Right kidney (tissue), 9 donors: ENCODE measurements at places on chromosomes 5 and 9.

DNA sequence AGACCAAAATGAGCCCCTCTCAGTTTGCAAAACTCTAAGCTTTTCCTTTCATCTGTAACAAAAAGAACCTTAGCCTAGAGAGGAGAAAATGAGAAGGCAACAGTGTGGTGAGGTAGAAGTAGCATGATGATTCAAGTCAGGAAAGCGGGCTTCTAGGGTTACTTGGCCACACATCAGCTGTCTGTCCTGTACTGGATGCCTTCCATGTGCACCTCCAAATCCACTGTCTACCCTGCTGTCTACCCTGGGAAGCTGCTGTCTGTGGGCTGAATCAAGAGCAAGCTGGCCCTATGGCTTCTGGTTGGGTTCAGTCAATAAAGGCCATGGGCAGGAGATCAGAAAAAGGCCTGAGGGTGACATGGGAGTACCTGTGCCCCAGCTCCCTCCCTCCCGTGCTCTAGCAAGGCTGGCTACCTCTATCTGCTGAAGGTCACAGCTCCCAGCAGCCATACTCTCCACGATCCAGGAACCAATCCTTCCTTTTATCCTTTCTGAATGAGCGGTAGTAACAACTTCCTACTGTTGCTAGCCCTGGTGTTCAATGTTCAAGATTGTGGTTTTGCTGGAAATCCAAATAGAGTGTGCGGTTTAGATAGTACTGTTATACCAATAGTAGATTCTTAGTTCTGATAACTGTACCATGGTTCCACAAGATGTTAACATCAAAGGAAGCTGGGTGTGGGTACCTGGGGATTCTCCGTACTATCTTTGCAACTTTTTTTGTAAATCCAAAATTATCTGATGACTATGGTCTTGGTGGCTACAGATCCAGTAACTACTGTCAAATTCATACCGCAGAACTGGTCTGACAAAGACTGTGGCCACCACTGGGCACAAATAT is 191.0 kb downstream of the ESM1 start:
- DNase-seq: no peak

DNA sequence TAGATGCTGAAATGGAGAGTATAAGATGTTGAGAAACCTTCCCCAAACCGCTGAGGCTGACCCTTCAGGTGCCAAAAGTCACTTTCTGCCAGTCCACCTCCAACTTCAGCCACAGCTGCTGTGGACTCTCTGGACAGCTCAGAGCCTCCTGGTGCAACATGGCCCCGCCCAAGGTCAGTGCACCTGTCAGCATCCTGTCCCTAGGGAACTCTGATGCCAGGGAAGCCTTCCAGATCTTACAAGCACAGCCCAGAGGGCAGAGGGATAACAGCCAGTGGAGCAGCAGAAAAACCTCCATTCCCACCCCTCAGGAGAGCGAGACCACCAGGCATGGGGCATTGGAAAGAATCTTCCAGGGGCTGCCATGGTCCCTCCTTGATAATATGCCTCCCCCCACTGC is 10.5 kb upstream of the PTGES2 start:
- DNase-seq: no peak

DNA sequence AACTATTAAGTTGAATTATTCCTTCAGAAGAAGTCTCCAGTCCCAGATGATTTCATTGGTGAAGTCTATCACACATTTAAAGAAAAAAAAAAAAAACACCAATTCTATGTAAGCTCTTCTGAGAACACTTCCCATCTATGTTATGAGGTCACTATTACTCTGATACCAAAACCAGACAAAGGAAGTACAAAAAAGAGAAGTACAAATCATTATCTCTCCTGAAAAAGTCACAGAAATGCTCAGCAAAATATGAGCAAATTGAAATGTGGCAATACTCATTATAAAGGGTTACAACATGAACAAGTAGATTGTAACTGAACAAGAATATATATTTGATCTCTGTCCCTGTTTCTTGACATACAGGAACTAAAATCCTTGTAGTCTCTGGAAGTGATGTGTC is 280.4 kb downstream of the TLE1 start:
- DNase-seq: no peak

- DNase-seq: no peak
Observed at GRCh38 chr9:1794547-1795270, 220.4 kb upstream of the SMARCA2 start.
